Stimulated activated CD8-positive, alpha-beta memory T cell treated with anti-CD3 and anti-CD28 coated beads, Interleukin-15, amount 100 ng/mL, for 4 hours (primary cell): ENCODE measurements at places on chromosomes 3 and 15.

- DNase-seq = no peak
Observed at GRCh38 chr15:79068790-79069189, 21.8 kb downstream of the RASGRF1 start.

DNA sequence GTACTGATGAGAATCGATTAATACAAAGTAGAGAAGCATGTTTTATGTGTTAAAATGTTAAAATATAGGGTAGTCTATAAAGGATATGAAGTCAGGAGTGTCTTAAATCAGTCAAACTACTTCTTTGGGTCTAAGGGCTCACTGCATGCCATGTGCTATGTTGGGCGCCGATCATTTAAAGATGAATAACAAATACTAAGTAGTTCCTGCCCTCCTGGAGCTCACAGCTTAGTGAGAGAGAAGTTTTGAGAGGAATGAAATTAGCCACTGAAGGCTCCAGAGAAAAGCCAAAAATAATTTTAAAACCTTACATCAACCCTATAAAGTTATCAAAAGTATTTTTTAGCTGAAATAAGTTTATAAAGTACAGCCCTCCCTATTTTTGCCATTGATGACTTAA, 44.5 kb downstream of the BLM start:
- no peak for DNase-seq

DNA sequence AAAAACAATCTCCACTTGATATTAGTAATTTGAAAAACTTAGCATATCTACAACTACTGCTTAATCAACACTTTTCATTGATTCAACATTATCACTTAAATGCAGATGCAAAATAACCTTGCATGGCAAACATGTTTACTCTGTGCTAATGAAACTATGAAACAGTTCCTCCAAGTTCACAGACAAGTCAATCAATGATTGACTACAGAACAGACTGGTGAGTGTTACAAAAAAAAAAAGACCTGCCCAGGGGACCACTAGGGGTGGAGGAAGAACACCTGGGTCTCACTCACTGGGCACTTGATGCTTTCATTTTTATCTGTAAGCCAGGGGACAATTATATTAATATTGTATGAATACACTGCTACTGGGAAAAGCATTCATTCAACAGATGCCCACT, 4.3 kb upstream of the NR2C2 start:
- DNase-seq = no peak

DNA sequence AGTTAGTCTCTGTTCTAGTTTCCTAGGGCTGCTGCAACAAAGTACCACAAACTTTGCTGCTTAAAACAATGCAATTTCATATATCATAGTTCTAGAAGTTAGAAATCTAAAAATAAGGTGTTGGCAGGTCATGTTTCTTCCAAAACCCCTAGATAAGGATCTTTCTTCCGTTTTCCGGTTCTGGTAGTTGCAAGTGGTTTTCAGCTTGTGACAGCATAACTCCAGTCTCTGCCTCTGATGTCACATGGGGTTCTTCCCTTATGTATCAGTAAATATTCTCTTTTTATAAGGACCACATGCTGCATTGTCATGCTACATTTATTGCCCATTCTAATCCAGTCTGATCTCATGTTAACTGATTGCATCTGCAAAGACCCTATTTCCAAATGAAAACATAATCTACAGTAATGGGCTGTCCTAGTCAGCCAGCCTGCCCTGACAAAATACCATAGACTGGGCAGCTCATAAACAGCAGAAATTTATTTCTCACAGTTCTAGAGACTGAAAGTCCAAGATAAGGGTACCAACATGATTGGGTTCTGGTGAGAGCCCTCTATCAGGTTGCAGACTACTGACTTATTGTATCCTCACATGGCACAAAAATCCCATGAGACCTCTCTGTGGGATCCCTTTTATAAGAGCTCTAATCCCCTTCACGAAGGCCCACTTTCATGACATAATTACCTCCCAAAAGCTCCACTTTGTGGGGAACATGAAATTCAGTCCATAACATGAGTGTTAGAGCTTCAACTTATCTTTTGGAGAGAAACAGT, 642.0 kb upstream of the NAALADL2 start:
- DNase-seq = no peak

DNA sequence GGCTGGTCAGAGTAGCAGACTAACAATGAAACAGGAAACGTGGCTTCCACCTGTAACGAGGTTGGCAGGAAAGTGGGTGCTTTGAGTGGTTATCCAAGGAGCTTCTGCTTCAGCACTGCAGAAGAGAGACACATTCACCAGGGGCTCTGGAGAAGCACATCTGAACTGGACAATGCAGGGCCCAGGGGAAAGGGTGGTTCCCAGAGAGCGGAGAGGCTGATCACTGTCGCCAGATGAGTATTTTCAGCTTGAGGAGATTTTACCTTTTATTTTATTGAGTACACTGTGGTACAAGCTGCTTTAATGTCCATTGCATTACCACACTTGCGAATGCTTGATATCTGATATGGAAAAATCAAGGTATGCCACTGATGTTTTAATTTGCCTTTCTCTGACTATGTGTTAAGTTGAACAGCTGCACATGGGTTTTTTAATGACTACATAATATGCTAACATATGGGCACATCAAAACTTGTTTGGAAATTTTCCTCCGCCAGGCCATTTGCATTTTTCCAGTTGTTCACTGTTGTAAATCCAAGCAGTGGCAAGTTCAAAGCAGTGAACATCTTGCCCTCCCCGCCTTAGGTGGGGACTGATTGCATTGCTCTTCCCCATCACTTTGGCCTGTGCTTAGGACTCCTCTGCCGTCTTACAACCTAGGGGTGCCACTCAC, 52.1 kb downstream of the LRTM1 start:
- no peak for DNase-seq

DNA sequence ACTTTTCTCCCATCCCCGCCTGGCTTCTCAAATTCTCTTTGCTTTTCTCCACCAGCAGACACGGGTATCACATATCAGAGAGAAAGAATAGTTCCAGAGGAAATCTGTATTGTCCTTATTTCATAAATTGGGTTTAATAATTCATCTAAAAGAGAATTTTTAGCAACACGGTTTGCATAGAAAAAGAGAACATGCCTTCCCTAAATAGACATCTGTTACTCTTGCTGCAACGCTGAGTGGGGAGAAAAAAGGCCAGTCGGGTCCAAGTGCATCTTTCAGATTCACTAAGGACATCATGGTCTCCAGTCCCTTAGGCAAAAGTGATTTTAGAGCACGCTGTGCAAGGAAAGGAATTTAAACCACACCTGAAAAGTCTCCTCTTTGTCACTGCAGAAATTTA, 201.3 kb downstream of the ABHD5 start:
- DNase-seq = no peak

GRCh38 chr3:108127301-108127988, 36.6 kb upstream of the CD47 start:
- peak; percentile 62 for DNase-seq

GRCh38 chr15:87609894-87610293, 646.6 kb downstream of the NTRK3 start:
- DNase-seq = no peak

- DNase-seq = no peak
Observed at GRCh38 chr3:155018621-155019330, 61.3 kb upstream of the MME start.

GRCh38 chr3:14773691-14774128, 45.1 kb upstream of the FGD5 start:
- no peak for DNase-seq

DNA sequence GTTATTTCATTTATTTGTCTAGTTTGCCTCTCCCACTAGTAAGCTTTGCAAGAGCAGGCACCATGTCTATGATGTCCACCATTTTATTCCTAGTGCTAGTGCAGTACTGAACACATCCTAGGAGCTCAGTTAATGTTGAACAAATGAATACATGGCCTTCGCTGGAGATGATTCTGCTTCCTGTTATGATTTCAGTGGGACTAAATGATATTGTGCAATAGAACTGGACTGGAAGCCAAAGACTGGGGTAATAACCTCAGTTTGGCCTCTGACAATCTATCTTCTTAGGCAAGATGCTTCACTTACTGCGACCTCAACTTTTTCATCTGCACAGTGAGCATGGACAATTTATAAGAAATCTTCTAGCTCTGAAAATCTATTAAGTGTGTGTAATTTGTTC, 191.3 kb downstream of the ADAMTSL3 start:
- no peak for DNase-seq

DNA sequence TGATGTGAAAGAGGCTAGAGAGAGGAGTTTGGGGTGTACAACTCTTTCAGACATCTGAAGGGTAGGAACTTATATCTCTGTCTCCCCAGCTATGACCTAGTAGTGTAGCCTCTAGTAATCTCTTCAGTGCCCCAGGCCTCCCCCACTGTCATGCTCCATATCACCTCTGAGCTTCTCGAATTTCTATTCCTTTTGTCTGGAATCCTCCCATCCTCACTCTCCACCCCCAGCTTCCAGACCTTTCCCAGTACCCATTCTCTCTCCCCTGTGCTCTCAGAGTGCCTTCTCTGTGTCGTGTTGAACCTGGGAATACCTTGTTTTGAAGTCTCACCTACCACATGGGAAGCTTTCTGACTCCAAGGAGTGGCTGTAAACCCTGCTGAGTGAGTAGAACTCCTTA, 3.6 kb upstream of the RBPMS2 start:
- DNase-seq = no peak
